Epithelial cell of proximal tubule (primary cell): ENCODE measurements at places on chromosomes 12 and 14. TPM values are rescaled to one million over a fixed set of nuclear protein-coding genes. Genes with fewer than 3 reads are reported as not detected.

The LHX5 gene
- 0.06 TPM in 1 of 2 replicates, not detected in the other for total RNA-seq

The GPD1 gene
- 0.07 TPM in 1 of 2 replicates, not detected in the other for total RNA-seq

The SSTR1 gene
- total RNA-seq, result 0.06 and 0.87 TPM in 2 replicates

The PAPOLA gene
- 57.7 and 86.9 TPM in 2 replicates for total RNA-seq

The CLEC4C gene
- not detected in 2 replicates for total RNA-seq

The IFNG gene
- total RNA-seq, result not detected in 2 replicates

The PLCZ1 gene
- not detected in 2 replicates for total RNA-seq

The PPM1H gene
- total RNA-seq, result 3.9 and 4.2 TPM in 2 replicates

The LRRC43 gene
- total RNA-seq, result 2.5 TPM in 1 of 2 replicates, not detected in the other

The SMIM41 gene
- not detected in 2 replicates for total RNA-seq

The KLRK1 gene
- not detected in 2 replicates for total RNA-seq
